ENCODE measurements at places on chromosomes 11 and 22.

GRCh38 chr11:107696140-107696539, 15.7 kb downstream of the SLN start:
- DNase-seq, result no peak

- DNase-seq, result no peak
Measured at GRCh38 chr11:106627694-106628093, 390.6 kb downstream of the GUCY1A2 start.

DNA sequence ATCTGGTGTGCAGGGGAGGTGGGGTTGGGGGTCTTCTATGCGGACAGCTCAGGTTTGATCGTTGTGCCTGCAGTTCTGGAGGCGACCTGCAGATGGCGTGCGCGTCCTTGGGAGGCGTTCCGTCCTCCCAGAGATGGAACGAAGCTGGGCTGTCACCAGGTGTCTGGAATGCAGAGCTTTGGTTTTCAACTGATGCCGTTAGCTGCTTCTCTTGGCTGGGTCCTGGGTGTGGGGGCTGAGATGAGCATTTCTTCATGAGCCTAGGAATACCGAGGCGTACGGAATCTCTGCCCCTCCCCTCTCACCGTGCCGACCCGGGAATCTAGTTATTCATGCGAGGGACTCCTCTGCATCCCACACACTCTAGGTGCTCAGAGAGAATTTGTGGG, 98.6 kb downstream of the CEP164 start:
- DNase-seq, result peak; percentile 64

DNA sequence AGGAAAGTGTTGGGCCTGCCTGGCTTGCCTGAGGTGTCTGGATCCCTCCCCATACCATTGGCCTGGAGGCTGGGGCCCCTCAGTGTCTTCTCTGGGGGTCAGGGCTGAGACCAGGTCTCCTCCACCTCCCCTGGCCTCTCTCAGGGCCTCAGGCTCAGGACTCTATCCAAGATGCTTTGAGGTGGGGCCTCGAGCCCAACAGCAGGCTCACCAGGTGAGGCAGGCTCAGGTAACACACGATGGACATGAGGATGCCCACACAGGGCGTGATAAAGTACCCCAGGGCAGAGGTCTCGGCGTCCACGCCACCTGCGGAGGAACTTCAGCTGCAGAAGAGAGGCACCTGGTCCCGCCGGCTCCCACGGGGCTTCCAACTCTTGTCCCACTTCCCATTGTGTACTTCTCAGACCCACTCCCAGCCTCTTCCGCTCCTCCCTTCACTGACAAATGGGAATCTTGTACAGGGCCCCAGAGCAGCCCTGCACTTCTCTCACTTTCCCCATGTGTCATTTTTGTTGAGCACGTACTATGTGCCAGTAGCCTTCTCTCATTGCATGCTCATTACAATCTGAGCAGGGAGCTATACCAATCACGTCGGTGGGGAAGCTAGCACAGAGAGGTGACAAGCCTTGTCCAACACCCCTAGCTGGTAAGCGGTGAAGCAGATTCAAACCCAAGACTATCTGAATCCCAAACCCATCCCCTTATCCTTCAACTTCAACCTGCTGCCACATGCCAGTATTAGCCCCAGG, 3.8 kb downstream of the SLC29A2 start:
- DNase-seq, result no peak

DNA sequence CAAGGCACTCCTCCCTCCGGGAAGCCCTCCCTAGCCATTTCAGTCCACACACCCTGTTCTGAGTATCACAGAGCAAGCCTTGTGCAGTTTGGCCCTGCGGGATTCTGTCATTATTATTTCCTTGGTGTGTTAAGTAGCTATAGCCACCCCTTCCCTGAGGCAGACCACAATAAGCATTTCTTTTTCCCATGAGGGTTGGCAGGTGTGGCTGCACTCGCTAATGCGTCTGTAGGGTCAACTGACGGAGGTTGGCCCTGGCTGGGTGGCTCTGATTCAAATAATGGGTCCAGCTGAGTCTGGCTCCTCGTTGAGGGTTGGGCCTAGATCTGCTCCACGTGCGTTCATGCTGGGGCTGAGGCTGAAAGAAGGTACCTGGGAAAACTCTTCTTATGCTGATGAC, 5.1 kb downstream of the F2 start:
- DNase-seq, result peak; percentile 7

GRCh38 chr11:64510759-64511158, 80.3 kb upstream of the SLC22A12 start:
- DNase-seq, result no peak

- DNase-seq, result no peak
Measured at GRCh38 chr11:118910309-118911112, 15.2 kb downstream of the BCL9L start.

DNA sequence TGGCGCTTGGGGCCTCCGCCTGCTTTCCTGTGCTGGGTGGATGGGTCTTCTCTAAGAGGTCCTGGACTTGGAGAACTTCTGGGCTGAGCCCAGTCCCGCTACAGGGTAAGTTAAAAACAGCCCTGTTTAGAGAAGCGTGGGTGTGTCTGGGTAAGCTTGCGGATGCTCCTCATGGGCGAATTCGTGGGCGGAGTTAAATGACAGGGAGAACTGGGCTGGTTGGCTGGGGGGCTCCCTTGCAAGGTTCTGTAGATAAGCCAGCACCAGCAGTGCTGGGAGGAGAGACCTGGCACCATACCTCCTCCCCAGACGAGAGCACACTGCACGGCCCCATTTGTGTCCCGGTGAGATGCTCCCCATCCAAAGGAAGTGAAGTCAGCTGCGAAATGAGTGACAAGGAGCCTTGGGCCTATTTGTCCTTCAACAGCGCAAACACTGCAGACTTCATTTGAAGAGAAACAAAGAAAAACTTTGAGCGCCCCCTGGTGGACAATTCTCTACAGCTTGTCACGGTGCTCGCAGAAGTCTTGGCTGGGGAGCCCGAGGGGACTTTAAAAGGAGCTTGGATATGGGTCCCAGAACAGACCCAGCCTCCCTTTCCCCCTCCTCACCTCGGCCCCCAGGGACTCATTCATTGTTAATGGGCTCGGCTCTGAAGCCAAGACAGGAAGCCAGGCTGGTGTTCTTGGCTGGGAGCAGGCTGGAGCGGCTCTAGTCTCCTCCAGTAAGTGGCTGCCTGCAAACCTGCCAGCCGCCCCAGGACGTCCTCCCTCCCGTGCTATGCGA, 39.5 kb downstream of the TP53I11 start:
- DNase-seq, result peak; percentile 85

DNA sequence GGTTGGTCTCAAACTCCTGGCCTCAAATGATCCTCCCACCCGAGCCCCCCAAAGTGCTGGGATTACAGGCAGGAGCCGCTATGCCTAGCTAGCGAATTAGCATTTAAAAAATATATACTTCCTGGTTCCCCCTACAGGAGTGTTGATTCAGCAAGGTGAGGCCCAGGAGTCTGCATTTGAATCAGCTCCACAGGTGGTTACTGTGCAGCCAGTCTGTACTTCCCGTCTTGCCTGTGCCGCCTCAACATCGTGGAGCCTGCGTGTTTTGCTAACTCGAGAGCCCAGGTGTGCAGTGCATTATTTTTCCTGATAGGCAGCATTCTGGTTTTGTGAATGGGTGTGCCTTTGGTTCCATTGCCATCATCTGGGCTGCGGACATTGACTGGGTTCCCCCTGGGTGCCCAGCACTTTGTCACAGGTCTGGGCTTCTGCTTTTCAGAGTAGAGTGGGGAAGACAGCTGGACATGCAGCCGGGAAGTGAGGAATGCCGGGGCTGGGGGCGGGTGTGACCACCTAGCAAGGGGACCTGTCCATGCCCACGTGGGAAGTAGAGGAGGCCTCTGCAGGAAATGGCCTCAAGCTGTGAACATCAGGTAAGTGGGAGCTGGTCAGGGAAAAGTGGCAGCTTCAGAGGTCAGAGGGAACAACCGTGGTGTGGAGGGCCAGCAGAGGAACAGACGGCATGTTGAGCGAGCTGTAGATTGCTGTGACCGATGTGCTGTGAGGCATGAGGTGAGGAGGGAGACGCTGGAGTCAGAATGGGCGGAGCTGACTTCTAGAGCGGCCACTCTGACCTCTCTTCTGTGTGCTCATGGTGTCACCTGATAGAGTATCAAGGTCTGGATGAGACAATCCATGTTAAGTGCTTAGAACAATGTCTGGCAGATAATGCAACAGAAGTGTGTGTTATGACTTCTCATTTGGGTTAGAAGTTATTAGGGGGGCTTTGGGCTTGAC, 42.2 kb downstream of the PPFIA1 start:
- DNase-seq, result no peak

- no peak for DNase-seq
Measured at GRCh38 chr11:93783362-93783761, 720 bp upstream of the MED17 start.

DNA sequence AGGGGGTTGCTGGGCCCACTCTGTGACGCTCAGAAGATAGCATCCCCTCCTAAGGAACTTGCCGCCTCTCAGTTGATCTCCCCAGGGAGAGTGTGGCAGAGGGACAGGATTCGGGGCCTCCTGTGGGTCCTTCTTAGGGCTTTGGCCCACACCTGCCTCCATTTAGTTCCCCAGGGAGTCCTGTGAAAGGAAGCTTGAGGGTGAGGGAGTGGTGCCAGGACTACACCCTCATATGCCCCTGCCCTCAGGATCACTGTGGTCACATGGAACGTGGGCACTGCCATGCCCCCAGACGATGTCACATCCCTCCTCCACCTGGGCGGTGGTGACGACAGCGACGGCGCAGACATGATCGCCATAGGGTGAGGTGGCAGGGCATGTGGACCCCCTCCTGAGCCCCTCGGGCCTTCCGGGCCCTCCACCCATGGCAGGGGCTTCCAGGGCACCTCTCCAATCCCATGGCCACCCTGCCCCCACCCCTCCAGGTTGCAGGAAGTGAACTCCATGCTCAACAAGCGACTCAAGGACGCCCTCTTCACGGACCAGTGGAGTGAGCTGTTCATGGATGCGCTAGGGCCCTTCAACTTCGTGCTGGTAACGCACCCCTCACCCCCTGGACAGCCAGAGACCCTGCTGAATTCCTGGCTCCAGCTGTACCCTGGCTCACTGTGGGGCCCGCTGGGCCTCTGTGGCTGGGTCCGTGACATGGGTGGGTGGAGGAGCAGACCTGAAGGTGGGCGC, 3.5 kb downstream of the INPP5J start:
- DNase-seq, result no peak

- no peak for DNase-seq
Measured at GRCh38 chr11:119210050-119210449, 3.9 kb downstream of the CBL start.

- DNase-seq, result no peak
Measured at GRCh38 chr22:21682385-21683175, 16.8 kb downstream of the PPIL2 start.

GRCh38 chr11:72239849-72240460, 4.0 kb downstream of the PHOX2A start:
- DNase-seq, result peak; percentile 54

DNA sequence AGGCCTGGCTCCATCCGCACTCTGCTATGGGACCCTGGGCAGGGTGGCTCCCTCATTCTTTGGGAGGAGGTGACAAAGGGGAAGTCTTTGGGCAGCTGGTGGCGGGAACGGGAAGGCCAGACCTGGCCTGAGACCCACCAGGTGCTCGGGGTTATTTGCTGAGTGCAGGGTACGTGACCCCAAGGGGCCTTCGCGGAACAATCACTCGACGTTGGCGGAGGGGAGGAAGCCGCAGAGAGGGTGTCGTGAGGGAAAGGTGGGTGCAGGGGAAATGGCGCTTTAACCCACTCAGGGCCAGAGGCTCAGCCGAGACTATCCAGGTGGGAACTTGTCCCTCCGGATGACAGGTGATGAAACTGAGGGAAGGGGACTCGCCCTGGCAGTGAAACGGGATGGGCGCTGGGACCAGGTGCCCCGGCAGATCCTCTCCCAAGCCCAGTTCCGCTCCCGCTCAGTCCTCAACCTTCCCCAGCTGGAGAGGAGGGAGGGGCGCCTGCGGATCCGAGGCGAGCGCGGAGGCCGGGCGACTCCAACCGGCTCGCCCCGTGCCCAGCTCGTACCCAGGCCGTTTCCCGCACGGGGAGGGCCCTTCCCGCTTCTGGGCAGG, 911 bp downstream of the A4GALT start:
- DNase-seq, result no peak

GRCh38 chr11:86500500-86501140, 125.9 kb downstream of the CCDC81 start:
- DNase-seq, result no peak

DNA sequence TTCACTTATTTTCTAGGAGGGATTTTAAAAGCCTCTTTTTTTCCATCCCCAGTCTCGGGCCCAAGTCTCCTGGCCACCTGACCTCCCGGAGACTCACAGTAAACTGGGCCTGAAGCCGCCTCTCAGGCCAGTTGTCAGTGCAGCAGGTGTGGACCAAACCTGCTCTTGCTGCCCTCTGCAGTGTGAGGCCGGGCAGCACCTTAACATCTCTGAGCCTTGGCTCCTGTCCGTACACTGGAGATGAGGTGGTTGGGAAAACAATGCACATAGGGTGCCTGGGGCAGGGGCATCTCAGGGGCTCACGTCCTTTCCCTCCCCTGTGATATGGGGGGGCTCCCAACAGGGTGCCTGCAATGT, 45.1 kb downstream of the PHF21B start:
- no peak for DNase-seq

DNA sequence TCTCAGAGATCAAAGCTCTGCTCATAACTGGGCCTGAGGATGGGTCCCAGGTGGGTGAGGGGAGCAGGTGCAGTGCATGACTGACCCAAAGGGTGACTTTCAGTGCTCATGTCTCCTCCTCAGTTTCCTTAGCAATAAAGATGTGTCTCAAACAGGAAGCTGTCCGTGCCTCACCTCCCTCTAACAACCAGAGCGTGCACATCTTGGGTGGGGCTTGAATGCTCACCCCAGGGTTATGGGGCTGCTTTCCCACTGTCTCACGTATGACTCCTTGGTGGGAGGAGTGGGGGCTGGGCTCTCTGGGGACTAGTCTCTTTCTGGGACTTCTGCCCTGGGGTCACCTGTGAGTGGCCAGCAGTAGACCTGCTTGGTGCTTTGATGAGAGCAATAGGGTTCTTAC, 53.9 kb upstream of the PHOX2A start:
- DNase-seq, result no peak

DNA sequence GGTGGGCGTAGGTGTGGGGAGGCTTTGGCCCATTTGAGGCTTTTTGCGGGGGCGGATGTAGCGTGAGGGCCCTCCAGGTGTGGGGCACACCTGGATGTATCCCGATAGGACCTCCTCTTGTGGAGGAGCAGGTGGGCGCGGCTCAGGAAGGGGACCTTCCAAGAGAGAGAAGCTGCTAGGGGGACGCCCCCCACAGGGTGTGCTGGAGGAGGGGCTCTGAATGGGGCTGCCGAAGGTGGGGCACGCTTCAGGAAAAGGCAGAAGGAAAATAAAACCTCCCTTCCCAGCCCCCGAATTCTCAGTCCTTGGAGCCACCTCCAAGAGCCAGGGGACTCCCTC, 621 bp downstream of the SGSM1 start:
- no peak for DNase-seq
